ENCODE measurements at places on chromosomes 12 and 14.

GRCh38 chr12:63968673-63969072 is 124.2 kb downstream of the SRGAP1 start:
- no peak for DNase-seq

GRCh38 chr14:78106381-78106780 is 63.8 kb upstream of the NRXN3 start:
- no peak for DNase-seq

DNA sequence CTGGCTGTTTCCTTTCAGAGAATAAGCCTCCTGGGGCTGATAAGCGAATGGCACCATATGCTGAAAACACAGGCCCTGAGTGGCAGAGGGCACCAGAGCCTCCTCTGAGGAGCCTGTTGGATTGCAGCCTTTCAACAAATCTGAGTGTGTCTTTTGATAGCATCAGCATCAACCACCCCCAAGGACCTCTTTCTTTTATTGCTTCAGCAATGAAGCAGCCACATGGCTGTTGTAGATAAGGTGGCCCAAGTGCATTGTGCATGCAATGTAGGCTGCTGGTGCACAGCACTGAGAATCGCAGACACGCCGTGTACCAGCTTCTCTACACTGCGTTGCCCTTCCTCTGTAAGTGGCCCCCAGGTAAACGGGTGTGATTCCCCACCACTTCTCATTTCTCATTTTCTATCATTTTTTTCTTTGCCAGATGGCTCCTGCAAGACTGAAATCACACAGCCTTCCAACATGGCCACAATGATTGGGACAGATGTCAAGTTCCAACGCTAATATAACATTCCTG is 191.7 kb downstream of the DAD1 start:
- no peak for DNase-seq

- DNase-seq = no peak
These were observed 20.6 kb downstream of the JAG2 start for GRCh38 chr14:105147671-105148603.

- no peak for DNase-seq
These were observed 15.3 kb downstream of the PPP1R13B start for GRCh38 chr14:103832046-103832445.

DNA sequence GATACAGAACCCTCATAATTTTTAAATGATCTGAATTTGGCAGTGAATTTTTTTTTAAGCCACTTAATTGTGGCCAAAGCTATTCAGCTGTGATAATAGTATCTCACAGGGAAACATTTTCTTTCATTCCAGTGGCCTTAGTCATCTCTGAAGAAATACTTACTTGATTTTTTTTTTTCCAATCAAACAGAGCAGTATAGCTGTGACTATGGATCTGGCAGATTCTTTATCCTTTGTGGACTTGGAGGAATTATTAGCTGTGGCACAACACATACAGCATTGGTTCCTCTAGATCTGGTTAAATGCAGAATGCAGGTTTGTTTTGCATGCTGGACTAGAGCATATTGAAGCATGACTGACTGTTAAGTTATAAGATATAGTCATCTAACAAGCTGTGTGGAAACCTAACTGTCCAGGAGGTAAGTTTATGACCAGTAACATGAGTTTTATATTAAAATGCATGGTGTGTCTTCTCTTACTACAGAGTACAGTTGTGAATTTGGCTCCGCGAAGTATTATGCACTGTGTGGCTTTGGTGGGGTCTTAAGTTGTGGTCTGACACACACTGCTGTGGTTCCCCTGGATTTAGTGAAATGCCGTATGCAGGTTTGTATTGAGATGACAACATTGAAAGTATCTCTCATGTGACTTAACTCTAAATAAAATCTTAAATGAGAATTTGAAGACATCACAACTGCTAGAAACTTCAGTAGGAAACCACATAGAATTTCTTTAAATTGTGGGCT is 1.9 kb downstream of the SLC25A3 start:
- DNase-seq = peak; percentile 65

- DNase-seq = peak; percentile 28
These were observed 102.7 kb upstream of the USP44 start for GRCh38 chr12:95653771-95654546.

DNA sequence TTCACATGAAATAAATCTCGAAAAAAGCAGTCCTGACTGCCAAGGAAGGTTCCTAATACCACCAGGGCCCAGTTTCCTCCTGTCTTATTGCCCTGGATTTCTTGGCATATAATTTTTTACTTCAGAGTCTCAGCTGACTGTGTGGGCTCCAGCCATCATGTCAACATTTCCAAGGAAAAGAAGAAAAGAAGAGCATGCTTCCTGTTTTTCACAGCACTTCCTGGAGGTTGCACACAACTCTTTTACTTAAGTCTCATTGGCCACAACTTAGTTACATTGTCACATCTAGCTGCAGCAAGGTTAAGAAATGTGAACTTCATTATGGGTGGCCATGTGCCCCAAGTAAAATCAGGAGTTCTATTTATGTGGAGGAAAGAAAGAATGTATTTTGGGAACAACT is 24.3 kb downstream of the DACT1 start:
- no peak for DNase-seq

- DNase-seq = peak; percentile 2
These were observed 183.6 kb upstream of the G2E3 start for GRCh38 chr14:30375296-30375892.

DNA sequence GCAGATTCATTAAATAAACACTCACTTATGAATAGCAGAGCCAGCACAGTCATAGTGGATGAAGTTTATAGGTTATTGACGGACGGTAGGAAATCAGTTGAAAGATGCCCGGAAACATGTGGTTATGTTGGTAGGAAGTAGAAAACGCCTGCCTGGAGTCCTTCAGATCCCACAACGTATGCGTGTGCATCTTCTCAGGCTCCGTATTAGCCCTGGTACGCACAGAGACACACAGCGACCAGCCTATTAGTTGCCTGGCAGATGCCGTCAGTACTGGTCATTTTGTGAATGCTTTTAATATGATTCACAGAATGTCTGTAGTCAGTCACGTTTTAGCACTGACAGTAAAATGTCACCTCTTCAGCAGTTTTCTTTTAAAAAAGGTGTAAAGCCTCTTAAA is 196.4 kb downstream of the RGS6 start:
- no peak for DNase-seq

- no peak for DNase-seq
These were observed 133.5 kb downstream of the FOXN3 start for GRCh38 chr14:89283327-89284060.

DNA sequence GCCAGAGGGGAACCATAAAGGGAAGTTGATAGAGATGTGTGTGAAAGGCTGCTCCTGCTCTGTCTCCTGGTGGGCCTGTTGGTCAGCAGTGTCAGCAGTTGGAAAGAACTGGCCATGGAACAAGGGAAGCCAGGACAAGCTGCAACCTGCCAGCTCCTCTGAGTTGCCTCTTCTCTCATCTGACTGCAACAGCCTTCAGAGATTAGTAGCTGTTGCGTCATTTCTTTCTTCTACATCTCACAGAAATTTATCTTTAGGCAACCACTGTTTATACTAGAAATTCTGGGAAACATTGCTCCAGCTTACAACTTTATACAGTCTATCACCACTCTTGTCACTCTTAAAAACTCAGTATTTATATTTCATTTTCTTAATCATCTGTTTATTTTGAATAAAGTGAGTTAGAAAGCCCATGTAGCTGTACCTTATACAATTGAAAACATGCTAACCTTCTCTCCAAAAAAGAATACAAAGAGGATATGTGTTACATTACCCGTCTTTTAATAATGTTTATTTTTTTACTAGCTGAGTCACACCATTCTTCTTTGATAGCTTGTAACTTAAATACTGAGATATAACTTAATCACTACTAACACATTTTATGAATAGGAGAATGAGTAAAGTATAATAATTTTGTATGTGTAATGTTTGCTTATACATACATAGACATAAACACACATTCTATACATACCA is 224.2 kb downstream of the LRFN5 start:
- DNase-seq = peak; percentile 2

DNA sequence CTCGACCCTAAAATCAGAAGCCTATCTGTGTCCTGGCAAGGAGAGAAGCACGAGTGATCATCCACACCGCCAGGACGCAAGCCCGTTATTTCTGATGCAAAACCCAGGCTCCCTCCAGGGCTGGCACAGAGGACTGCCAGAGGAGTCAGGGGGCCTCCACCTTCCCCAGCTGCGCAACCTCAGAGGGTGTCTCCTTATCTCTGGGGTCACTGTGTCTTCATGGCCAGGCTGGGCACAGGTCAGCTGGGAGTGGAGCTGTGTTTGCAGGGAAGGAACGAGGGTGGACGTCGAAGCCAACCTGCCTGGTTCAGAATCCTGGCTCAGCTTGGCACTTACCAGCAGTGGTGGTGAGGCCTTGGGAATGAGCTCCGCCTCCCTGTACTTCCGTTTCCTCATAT is 12.0 kb upstream of the SERPINA3 start:
- no peak for DNase-seq

Measured in fibroblast of skin of left biceps (primary cell).